ENCODE measurements at places on chromosomes 3 and 15.

GRCh38 chr3:33144433-33144832 is 30.6 kb downstream of the CRTAP start:
- no peak for DNase-seq

GRCh38 chr3:88807491-88808105 is 299.8 kb upstream of the EPHA3 start:
- DNase-seq = peak; percentile 78

DNA sequence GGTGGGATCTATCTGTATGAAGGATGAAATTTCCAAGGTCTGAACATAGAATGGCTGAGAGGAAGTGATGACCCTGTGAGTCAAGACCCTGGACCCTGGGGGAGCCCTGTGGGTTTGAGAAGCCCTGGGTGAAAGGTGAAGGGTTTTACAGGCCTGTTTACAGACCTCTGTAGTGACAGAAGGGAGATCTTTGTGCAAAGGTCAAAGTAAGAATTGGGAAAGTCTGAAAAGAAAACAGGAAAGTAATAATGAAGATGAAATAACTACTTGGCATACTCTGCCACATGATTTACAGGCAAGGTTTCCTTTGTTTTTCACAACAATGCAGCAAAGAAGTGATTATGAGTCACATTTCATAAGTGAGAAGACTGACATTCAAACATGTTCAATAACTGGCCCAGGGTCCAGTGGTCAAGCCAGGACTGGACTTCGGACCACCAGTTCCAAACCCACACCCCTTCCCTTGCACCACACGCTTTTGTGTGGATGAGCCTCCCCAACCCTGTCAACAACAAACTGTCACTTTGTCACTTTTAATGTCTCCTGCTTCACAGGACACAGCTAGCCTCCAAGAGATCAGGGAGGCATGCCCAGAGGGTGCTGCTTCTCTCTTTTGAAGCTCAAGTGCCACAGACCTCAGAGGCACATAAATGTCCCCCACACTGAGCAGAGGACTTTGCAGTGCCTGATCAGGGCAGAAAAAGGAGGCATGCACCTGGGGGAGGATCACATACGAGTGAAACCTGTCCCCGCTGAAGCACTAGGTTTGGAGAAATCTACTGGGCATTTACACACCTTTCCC is 21.5 kb downstream of the CD86 start:
- no peak for DNase-seq

DNA sequence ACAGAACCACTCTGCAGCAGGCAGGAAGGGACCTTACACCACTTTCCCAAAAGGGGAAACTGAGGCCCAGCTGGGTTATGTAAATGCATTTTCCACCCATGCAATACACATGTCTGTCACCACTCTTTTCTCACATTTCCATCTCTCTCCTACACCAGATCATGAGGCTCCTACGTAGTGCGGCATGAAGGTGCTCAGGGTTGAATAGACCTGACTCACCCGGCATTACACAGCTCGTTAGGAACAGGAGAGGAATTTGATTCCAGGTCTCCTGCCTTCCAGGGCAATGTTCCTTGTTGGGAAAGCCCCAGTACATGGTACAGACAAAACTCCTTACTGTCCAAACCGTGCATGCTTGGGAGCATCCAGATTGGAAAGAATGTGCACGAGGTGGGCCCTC is 61.9 kb upstream of the DCLK3 start:
- DNase-seq = no peak

- DNase-seq = no peak
Measured at GRCh38 chr3:117026401-117026800, 316.8 kb downstream of the TUSC7 start.

DNA sequence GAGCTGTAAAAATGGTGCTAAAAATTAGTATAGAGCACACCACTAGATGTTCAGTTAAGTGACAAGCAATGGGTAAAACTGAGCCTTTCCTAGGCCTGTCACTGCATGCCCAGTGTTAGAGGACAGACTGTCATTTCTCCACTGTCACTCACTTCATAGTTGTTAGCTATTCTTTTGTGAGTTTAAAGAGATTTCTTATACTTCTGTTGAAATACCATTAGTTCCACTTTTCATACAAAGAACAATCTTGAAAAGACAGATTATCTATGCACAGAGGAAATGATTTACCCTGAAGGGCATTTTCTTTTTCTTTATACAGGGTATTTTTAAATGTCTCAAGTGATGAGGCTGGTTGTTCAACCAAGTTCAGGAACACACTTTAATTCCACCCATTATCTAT is 28.3 kb upstream of the CHMP2B start:
- DNase-seq = no peak

DNA sequence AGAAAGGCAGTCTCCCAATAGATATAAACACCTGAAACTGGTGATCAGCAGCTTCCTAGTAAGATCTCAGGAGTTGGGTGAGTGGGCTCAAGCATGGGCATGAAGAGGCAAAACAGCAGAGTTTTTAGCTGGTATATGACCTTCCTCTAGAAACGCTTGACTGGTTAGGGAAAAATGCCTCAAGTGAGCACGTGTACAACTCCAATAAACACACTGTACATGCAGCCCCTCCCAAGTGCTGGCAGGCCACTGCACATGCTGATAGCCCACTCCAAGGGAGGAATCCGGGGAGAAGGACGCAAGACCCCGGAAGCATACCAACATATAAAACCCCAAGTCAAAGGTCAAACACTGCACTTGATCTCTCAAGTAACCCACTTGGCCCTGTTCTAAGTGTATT is 143.0 kb downstream of the FMN1 start:
- no peak for DNase-seq

DNA sequence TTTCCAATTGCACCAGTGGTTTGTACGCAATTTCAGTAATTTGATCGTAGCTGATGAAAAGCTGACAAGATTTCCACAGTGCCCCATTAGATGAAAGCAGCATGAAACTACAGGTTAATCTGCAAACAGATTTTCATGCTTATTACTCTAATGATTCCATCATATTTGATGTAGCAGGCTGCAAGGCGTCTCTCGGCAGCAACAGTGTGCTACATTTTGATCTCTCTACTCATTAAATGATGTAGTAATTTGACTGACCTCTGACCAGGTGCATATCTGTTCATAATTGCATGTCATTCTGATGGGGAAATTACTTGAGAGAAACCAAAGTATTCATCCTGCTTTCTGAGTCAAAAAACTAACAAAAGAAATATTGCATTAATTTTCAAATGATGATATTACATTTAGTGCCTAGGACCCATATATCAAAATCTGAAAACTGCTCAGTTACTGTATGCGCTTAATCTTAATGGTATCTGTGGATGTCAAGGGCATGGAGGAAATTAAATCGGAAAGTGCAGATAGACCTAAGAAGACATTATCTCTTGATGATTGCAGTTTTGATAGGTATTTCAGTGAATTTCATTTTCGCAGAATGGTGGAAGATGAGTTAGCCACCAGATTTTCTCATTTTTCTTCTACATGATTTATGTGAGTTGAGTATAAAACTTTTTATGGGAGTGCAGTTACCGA is 198.5 kb downstream of the RSRC1 start:
- DNase-seq = no peak

DNA sequence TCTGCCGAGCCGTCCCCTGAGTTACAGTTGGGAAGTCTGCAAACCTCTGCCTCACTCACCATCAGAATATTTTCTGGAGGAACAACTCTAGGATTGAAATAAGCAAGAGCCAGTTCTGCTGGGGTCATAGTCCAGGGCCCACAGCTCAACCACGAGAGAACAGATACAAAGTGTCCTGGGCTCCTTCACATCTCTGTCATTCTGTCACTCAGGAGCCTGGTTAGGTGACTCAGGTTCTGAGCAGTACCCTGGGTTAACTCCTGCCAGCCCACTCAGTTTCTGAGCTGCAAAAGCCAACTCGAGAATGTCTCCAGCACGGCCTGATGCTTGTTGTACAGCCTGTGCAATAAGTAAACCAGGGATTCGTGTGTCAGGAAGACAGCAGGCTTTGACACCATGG is 155.7 kb downstream of the SLCO3A1 start:
- no peak for DNase-seq

DNA sequence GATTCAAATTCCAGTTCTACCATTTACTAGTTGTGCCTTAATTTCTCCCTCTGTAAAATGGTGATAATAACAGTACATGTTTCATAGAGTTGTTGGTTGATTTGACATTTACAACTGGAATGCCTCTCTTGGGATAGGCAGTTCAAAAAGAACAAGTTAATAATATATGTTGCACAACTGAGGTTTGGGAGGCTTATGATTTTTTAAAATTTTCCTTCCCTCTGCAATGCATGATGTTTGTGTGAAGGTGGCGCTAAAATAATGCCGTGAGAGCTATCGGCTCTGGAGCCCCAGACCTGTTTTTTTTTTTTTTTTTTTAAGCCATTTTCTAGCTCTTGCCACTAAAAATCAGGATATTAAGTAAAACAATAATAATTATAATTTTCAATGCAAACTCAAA is 18.6 kb downstream of the DNAJB11 start:
- DNase-seq = no peak

DNA sequence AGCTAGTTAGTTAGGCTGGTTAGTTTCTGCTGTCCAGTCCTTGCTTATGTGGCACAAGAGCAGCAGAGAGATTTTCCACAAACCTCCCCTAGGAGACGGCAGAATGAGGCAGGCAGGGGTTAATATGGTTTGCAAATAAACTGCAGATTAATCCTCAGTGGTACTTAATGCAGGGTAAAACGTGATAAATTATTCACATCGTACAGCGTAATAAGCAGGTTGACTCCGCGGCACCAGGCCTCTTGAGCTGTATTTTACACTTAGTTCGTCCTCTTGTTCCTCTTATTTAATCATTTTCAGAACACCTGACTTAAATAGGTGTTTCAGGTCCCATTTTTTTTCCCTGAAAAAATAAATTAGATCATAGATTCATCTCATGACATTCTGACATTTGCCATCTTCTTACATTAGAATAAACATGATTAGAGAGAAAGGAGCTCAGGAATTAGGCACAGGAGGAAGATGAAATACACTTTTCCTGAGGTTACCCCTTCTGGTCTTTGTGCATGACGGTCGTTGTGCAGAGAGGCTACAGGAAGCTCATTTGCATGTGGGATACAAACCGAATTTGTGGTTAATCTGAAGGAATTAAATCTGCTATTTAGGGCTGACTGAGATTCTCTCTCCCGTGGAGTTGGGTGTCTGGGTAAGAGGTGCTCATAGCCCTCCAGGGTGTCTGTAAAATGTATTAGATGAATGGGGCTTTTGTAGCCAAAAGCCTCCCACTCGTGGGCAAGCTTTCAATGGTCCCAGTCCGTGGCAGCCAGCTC is 27.1 kb upstream of the VPS8 start:
- DNase-seq = no peak

GRCh38 chr3:175297216-175297615 is 438.1 kb downstream of the NAALADL2 start:
- no peak for DNase-seq

DNA sequence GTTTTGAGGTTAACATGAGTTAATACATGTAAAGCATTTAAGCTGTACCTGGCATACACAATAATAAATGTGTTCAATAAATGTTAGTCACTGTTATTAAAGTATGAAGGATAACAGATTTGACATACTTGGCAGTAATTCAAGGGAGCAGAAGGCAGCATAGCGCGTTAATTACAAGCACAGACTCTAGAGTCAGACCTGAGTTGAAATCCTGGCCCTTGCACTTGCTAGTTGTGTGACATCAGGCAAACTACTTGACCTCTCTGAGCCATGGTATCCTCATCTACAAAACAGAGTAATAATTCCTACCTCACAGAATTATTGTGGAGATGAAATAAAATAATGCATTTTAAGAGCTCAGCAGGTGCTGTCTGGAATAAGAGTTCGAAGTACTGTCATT is 5.4 kb downstream of the IFT122 start:
- no peak for DNase-seq

- no peak for DNase-seq
Measured at GRCh38 chr3:170483485-170484262, 65.0 kb downstream of the CLDN11 start.

- DNase-seq = no peak
Measured at GRCh38 chr3:123113889-123114450, 47.1 kb downstream of the PDIA5 start.

DNA sequence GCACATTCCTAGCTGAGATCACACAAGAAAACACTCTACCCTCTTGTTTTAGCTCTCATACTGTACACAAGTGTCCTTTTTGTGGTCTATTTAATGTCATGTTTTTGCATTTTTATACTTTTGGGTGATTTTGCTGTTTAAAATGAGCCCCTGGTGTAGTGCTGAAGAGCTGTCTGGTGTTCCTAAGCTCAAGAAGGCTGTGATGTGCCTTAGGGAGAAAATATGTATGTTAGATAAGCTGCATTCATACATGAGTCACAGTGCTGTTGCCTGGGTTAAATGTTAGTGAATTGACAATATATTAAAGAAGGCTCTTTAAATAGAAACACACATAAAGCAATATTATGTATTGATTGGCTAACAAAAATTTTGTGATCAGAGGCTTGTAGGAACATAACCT is 387.4 kb upstream of the C2CD4B start:
- no peak for DNase-seq

DNA sequence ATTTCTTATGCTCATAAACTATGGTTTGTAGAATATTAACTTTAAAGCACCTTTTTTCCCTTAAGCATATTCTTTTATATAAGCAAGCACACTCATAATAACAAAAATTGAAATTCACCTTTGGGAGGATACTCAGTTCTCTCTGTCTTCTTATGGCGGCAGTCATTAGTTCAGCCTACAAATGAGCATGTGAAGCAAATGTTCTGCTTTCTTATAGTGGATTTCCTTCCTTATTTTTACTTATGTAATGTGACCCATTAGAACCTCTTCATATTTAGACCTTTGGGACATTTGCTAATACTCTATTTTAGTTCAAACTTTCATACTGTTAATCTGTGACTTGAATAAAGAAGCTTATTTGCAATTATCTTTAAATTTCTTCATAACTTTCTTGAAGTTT is at the start of gene P2RY13:
P2RY13 (minus strand) TSS at position 187 of the 400 bp plus-strand sequence; CDS start at position 166, 21 bp downstream.
- DNase-seq = no peak

GRCh38 chr15:94324835-94325767 is 93.7 kb downstream of the MCTP2 start:
- no peak for DNase-seq

GRCh38 chr15:96495386-96495785 is 164.9 kb downstream of the NR2F2 start:
- DNase-seq = no peak

DNA sequence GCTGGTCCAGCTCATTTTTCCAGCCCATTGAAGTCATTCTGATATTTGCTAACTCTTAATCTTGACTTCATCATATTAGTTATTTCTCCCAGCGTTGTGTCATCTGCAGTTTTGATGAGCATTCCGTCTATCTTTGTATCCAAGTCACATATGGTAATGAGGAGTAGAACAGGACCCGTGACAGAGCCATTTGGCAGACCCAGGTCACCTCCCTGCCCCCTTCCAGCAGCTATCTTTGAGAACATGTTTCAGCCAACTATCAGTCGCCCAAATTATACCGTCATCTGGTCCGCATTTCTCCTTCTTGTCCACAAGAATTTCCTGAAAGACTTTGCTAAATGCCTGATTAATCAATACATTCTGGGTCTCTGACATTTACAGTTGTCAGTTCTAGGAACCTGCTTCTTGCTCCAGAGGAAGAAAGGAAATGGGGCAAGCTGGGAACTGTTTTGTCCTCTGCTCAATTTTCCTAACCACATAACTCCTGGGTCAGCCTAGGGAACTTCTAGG is 347.1 kb upstream of the NR2E3 start:
- no peak for DNase-seq

GRCh38 chr3:39707314-39707909 is 102.0 kb upstream of the MYRIP start:
- DNase-seq = peak; percentile 13

- no peak for DNase-seq
Measured at GRCh38 chr3:51191768-51192167, 193.3 kb upstream of the MANF start.

GRCh38 chr3:127762787-127763105 is 59.6 kb downstream of the MGLL start:
- no peak for DNase-seq

Measured in astrocyte (in vitro differentiated cells and primary cell).